ENCODE measurements at places on chromosomes 11 and 22.

GRCh38 chr11:18371279-18371678 lies 23.1 kb upstream of the LDHA start:
- DNase-seq = no peak

GRCh38 chr11:72523991-72524390 lies 89.7 kb upstream of the CLPB start:
- DNase-seq = no peak

GRCh38 chr11:14029971-14030920 lies 67.7 kb downstream of the SPON1 start:
- peak; percentile 47 for DNase-seq

GRCh38 chr11:69682681-69683326 lies 7.7 kb upstream of the LTO1 start:
- DNase-seq = no peak

- peak; percentile 84 for DNase-seq
Measured at GRCh38 chr11:97965849-97966646, 1054.7 kb upstream of the CNTN5 start.

DNA sequence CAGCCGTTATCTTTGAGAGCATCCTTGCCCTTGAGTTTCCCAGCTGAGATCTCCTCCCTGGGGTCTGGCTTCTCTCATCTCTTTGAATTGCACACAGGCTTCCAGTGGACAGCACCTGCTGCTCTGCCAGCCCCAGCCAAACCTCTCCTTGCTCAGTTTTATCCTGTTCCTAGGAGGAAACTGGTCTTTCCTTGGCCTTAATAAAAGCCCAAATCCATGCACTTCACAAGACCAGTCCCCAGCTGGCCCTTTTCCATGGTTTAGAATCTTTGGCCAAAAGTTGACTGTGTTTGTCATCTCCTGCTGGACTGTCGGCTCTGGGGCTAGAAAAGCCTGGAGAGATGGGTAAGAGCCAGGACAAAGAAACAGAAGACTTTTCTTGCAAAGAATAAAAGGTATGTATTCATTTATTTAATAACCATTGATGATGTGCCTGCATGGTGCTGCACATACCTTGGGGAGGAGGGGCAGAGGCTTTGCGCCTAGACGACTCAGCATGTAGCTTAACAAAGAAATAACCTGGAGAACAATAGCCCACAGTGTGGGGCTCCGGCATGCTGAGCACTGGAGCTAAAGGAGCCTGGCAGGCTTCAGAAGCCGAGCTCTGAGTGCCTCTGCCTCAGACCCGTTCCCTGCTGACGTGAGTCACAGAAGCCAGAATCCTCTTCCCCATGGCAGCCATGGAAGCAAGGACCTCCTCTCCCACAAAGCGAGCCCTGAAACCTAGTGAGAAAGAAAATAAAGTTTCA lies 319.3 kb upstream of the B3GAT1 start:
- DNase-seq = no peak

DNA sequence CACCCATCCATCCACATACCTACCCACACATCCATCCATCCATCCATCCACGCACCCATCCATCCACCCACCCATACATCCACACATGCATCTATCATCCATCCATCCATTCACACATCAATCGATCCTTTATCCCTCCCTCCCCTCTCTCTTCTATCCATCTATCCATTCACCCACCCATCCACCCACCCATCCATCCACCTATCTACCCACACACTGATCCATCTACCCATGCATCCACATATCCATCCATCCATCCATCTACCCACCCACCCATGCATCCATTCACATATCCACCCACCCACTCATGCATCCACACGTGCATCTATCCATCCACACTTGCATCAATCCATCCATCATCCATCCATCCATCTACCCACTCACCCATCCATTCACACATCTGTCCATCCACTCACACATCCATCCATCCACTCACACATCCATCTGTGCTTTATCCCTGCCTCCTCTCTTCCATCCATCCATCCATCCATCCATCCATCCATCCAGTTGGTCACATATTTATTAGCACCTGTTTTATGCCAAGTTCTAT lies 366.1 kb downstream of the CTTN start:
- DNase-seq = no peak

Measured in AG04450 (cell line).